ENCODE measurements at places on chromosomes 13 and 19.

DNA sequence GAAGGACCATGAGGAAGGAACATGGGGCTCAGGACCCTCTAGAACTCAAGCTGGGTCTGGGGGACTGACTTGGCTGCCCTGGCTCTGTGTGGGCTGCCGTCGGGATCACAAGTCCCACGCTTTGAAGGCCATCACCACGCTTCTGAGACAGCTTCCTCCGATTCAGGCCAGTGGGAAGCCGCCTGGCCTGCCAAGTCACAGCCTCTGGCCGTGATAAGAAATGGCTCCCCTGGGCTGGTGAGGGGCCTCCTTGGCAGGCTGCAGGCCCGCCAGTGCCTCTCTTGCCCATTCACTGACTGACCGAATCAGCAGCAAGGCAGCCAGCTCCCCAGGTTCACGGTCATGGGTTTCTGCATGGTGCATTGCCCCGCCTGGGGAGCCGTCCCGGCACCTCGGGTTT is 48.8 kb downstream of the COMP start:
- DNase-seq, result no peak

DNA sequence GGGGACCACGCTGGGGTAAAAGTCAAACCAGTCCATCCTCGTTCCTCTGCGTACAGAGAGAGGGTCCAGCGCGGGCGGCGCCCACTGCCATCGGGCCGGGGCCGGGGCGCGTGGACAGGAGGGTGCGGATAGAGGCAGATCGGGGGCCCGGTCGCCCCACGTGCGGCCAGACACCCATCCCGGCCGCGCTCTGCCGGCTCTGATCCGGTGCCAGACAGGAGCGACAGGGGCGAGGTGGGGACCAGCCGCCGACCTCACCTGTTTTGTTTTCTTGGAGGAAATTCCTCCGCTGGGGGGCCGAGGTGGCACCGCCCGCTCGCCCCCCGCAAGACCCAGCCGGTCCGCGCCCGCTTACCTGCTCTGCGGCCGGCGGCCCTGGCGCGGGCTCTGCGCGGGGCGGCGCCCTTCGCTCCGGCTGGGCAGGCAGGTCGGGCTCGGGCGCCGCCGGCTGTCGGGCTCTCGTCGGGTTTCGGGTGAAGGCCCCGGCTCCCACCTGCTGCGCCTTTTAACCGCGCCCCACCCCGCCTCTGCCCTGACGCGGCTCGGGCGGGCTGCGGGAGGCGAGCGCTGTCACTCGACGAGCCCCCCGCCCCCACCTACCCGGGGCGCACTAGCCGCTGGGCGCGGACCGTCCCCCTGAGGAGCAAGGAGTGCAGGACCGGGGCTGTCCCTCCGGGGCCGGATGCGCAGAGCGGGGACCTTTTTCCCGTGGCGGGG is at the start of gene GJB6:
GJB6 (minus strand) TSS at position 481 of the 717 bp plus-strand sequence. CDS start 8,839 bp downstream, outside the sequence.
- no peak for DNase-seq

DNA sequence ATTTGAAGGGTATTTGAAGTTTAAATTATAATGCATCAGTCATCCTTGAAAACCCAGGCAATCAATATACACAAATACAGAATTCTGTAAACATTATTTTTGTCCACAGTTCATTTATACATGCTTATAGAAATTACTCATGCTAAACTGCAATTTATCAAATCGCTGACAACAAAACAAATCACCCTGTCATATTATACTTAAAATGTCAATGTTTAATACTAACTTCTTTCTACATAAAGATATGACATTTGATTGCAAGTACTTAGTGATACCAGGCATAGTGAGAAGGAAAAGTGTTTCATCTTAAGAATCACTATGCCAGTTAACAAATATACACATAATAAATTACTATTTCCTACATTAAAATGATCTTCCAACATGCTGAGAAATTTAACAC is 232.0 kb downstream of the PCDH20 start:
- no peak for DNase-seq

DNA sequence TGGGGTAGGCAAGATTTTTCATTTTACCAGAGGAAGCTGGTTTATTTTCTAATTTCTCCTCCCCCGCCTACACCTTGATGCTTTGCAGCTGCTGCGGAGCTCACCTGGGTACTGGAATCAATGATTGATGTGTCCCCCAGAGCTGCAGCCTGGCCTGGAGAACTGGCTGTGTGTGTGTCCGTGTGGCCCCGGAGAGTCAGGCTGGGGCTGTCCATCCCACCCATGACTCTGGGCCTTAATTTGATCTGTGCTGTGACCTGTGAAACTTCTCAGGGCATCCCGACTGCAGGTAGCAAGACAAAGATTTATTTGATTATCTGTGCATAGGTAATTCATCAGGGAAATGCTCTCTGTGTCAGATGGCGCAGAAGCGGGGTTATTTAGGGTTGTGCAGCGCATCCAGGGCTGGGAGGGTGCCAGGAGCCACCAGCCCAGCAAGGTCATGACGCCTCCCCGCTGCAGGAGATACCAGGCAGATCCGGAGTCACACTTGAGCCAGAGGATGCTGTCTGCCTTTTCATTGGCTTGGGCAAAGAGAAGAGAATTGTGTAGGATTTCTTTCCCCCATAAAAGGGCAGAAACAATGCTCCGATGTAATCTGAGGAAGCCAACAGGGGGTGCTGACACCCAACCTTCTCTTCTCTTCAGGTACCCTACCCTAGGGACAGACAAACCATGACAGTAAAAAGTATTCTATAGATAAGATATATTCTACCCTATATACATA is 346.6 kb downstream of the TSHZ3 start:
- DNase-seq, result no peak

DNA sequence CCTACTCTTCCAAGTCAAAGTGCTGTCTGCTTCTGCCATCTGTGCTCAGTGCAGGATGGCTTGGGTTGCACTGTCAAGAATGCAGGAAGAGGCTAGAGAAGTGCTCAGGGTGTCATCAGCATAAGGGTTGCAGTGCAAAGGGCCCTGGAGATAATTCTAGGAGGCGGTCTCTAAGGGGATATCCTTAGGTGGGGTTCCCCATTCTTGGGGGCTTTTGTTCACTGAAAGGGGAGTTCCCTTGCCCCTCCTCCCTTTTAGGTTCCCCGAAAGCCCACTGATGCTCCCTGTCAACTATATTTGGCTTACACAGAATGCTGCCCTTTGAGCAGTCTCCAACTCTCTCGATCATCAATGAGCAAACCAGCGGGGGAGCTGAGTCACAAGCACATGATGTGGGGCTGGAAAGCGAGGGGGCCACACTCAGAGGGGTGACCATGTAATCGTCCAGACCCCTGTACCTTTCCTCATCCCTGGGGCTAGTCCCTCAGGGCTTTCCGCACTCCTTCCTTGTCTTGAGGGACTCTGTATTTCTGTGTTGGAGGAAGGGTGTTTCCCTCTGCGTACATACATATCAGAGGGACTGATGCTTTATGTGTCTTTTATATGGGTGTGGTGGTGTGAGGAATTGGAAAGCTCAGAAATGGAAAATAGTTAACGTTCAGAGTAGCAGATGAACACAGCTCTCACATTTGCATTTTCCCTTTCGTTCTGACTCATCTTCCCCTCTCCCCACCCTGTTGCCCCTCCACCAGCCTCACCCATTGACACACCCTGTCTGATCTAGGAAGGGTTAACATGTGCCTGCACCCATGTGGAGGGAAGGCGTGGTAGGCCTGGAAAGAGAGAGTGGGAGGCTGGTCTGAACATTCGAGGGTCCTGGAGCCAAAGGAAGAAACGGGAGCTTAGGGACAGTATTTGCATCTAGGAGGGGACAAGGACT is 6.7 kb downstream of the ZBTB32 start:
- no peak for DNase-seq

GRCh38 chr19:47176627-47177090 is 46.0 kb downstream of the SAE1 start:
- peak; percentile 92 for DNase-seq

DNA sequence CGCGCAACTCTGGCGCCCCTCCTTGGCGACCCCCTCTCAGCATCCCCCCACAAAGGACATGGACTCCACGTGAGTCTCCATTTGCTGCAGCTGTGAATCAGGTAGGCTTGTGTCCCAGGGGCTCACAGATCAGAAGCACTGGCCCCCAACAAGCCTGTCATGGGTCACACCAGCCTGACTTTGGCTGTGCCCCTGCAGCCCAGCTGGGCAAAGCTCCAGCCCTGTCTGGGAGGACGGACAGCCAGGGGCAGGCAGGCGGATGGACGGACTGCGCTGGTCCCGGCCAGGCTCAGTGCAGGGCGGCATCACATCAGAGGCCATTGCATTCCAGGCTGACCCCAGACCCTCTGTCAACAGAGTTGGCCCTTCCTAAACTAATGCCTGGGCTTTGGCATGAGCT is 28.4 kb upstream of the ISYNA1 start:
- no peak for DNase-seq

- no peak for DNase-seq
Observed at GRCh38 chr13:50677687-50678463, 165.6 kb downstream of the DLEU7 start.

DNA sequence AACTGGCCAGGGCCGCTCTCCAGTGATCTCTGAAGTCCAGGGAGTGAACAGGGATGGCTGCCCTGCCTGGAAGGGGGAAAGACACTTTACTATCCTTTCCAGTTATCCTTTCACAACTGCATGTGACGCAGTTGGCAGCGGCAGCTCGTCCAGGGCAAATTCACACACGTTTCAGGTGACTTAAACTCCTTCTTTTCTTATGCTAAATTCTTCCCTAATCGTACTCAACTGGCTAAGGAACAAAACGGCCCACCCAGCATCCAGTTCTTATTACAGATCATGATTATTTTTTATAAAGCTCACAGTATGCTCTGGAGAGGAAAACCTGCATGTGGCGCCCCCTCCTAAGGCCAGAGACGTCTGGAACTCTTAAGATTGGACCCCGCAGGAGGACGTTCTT is 767.1 kb downstream of the UQCRFS1 start:
- DNase-seq, result no peak

GRCh38 chr19:6599866-6600454 is 9.0 kb upstream of the CD70 start:
- DNase-seq, result no peak

GRCh38 chr13:73948848-73949529 is 185.2 kb downstream of the KLF12 start:
- no peak for DNase-seq

GRCh38 chr19:53161123-53161522 is 2.3 kb upstream of the ZNF347 start:
- no peak for DNase-seq

DNA sequence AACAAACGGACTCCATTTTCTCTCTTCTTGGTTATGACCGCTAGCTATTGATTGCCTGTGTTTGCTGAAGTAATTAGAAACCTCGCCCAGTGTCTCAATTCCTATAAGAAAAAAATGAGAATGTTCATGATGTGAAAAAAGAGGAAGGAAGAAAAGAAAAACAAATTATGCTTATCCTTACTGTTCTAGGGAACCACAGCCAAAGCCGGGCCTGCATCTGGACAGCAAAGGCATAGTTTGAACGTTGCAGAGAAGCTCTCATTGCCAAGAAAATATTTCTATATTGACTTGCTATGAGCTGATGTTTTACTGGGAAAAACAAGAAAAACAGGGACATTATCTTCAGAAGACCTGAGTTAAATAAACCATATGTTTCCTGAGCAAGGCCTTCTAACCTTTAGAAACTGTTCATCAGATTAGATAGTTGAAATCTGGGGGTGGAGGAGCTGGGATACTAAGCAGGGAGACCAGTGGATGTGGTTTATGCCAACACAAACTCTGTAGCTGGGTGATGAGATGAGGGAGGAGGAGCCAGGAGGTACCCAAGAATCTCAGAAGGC is 55.0 kb downstream of the EFNB2 start:
- DNase-seq, result no peak

DNA sequence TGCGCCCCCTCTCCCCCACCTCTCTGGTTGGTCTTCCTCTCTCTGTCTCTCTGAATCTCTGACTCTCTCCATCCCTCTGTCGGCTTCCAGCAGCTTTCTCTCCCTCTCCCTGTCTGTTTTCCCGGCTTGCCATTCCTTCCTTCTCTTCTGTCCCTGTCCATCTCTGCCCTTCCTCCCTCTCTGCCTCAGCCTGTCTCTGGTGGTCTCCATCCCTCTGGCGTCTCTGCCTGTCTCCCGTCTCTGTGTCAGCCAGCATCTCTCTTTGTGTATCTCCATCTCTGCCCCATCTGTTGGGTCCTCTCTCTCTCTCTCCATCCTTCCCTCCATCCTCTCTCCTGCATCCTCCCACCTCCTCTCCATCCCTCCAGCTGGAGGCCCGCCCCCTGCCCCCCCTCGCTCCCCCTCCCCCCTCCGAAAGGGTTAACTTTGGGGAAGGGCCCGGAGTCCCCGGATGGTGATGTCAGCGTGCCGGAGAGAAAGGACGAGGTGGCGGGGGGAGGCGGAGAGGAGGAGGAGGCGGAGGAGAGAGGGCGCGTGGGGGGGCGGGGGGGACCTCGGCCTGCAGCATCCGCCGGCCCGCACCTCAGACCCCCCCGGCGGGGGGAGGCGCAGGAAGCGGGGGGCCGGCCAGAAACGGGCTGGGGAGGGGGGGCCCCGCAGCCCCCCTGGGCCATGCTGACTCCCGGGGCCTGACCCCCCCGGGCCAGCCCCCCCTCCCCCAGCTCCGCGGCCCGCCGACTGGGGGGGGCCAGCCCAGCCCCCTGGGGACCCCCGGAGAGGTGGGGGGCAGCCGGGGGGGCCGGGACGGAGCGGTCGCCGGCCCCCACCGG is at the start of gene BRSK1:
BRSK1 (plus strand) TSS at position 450 of the 830 bp plus-strand sequence. CDS start 446 bp downstream, outside the sequence.
- DNase-seq, result peak; percentile 32

DNA sequence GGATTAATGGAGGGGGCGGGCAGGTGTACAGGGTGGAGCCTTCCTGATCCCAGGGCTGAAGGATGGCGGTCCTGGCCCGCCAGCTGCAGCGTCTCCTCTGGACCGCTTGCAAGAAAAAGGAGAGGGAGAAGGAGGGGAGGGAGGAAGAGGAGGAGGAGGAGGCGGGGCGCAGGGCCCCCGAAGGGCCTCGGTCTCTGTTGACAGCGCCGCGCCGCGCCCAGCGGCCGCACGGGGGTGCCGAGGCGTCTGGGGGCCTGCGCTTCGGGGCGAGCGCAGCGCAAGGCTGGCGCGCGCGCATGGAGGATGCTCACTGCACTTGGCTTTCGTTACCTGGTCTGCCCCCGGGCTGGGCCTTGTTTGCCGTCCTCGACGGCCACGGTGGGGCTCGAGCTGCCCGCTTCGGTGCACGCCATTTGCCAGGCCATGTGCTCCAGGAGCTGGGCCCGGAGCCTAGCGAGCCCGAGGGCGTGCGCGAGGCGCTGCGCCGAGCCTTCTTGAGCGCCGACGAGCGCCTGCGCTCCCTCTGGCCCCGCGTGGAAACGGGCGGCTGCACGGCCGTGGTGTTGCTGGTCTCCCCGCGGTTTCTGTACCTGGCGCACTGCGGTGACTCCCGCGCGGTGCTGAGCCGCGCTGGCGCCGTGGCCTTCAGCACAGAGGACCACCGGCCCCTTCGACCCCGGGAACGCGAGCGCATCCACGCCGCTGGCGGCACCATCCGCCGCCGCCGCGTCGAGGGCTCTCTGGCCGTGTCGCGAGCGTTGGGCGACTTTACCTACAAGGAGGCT is at the start of gene PPM1N:
PPM1N (plus strand) TSS at position 33 of the 785 bp plus-strand sequence; CDS start at position 63, 30 bp downstream.
- peak; percentile 4 for DNase-seq

- no peak for DNase-seq
Observed at GRCh38 chr13:112124141-112124540, 57.2 kb downstream of the SOX1 start.

GRCh38 chr19:37990362-37990761 is 83.4 kb downstream of the SIPA1L3 start:
- DNase-seq, result no peak

GRCh38 chr13:23833733-23834611 is 55.2 kb downstream of the MIPEP start:
- DNase-seq, result no peak

GRCh38 chr13:79297128-79297527 is 108.9 kb downstream of the RBM26 start:
- DNase-seq, result no peak

Measured in fibroblast of gingiva (primary cell).